ENCODE measurements at places on chromosomes 2 and 18. TPM values are rescaled to one million over a fixed set of nuclear protein-coding genes. Genes with fewer than 3 reads are reported as not detected.

DNA sequence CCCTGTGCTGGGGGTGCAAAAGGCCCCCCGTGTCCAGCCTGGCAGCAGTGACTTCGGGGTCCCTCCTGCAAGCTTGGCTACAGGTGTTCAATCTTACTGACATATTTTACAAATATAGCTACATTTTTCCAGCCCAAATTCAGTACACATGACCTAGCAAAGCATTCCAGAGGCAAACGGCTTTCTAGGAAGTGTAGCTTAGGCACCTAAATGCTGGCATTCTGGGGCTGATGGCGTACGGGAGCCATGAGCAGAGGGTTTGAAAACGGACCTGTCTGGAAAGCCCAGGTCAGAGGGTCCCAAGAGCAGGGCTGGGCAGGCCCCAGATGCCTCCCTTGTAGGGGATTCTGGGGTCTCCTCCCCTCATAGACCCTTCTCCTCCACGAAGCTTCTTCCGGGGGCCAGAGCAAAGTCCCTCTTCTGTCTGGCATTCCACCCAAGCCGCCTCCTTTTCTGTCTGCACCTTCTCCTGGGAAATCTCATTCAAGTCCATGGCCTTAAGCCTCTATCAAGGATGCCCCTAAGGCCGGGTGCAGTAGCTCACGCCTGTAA, 63.3 kb upstream of the ASAP2 start:
- DNase-seq, result no peak

GRCh38 chr2:195468771-195469170, 188.3 kb upstream of the SLC39A10 start:
- no peak for DNase-seq

DNA sequence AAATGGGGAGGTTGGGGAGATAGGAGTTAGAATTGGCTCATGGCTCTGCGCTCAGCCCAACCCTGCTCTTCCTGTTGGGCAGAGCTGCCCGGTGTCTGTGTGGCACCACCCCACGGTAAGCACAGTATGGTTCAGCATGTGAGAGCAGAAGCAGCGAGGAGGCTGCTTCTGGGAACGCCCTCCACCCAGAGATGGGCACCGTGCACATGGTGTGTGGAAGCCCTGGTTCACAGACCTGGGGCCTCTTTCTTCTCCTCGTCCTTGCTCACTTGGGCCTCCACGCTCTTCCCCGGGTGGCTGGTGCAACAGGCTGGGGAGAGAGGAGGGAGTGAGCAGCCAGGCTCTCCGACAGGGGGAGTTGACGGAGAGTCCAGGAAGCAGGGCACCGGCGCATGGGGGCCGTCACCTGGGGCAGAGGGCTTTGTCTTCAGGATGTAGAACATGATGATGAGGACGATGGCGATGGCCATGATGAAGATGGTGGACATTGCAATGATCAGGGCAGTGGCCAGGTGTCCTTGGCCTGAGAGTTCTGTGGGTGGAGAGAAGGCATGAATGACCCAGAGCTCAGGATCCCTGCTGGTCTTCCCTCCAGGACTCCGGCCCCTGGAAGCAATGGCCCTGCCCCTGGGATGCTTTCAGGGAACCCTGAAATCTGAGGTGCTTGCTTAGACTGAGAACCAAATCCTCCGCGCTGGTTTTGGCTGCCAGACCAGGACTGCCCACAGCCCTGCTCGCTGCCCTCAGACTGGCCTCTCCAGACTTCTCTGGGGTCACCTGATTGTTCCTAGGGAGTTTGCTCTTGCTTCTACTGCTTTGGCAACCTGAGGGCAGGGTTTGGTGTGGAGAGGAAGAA, 78.3 kb downstream of the EDAR start:
- DNase-seq, result no peak

- no peak for DNase-seq
These were observed 220.3 kb upstream of the NRP2 start for GRCh38 chr2:205461678-205462665.

Gene POTEJ
- 0.45 TPM for total RNA-seq
